ENCODE measurements at places on chromosomes 5 and 9. TPM values are rescaled to one million over a fixed set of nuclear protein-coding genes. Genes with fewer than 3 reads are reported as not detected.

Gene LCN10
- total RNA-seq, result 1.2 TPM

GRCh38 chr9:37732952-37733351 is 20.7 kb upstream of the TRMT10B start:
- no peaks in the 10 kb centered on the region for H3K36me3 ChIP-seq
- H3K4me3 ChIP-seq, result no peak overlapping the region
- DNase-seq, result no peak
- no peaks in the 10 kb centered on the region for H3K4me1 ChIP-seq

GRCh38 chr9:126459965-126460843 is 133.6 kb downstream of the MVB12B start:
- no peaks in the 10 kb centered on the region for H3K4me1 ChIP-seq
- no peaks in the 10 kb centered on the region for H3K36me3 ChIP-seq
- H3K4me3 ChIP-seq, result no peak overlapping the region

GRCh38 chr9:69519470-69520240 is 152.5 kb downstream of the APBA1 start:
- no peaks in the 10 kb centered on the region for H3K4me1 ChIP-seq
- no peaks in the 10 kb centered on the region for H3K36me3 ChIP-seq
- DNase-seq, result no peak
- no peak overlapping the region for H3K27ac ChIP-seq

DNA sequence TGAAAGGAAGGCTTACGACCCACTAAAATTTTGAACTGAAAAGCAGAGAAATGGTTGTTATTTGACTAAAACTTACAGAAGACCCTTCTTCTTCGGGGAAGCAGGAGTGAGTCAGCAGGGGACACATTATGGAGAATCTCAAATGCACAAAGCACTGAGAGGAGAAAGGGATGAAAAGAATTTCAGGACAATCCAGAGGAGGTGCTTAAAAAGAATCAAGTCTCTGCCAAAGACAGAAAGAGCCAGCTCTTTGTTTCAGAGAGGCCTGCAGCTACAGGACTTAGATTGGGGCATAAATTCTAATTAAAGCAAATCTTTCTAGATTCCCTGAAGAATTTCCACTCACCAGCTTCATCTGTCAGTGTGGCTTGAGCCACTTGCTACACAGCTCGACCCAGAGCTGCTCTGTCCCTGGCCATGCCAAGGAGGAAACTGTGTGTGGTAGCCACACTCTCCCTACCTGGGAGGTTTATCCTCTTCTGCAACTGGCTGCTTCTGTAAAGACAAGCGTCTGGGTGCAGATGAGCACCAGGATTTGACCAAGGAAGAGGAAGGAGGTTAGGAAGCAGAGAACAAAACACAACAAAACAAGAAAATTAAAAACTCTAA is 89.9 kb downstream of the SEMA5A start:
- H3K27ac ChIP-seq, result no peak overlapping the region
- no peak overlapping the region for H3K4me3 ChIP-seq
- no peak for DNase-seq
- no peaks in the 10 kb centered on the region for H3K36me3 ChIP-seq

Gene MLANA
- total RNA-seq, result not detected

Gene GABBR2
- 0.14 TPM for total RNA-seq

Gene RNF208
- total RNA-seq, result 0.09 TPM

DNA sequence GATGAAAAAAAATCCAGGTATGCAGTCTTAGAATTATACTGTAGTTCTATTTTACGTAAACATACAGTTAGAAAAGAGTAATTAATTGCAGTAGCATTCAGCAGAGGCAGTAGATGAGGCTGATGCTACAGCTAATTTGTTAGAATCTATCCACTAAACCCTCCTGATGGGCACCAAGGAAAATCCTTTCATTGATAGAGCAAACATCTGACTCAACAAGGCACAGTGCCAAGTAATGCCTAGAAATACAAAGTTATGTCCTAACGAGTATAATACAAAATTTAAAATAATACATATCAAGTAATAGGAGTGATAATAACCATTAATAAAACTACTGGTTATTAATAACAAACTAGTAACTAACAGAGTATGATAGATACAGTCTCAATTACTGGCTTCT is 9.0 kb downstream of the MOCS2 start:
- DNase-seq, result no peak
- peaks cover 8% of the 10 kb centered on the region for H3K36me3 ChIP-seq
- H3K27me3 ChIP-seq, result no peaks in the 10 kb centered on the region
- H3K4me1 ChIP-seq, result no peaks in the 10 kb centered on the region
- no peak overlapping the region for H3K4me3 ChIP-seq
- no peak overlapping the region for H3K27ac ChIP-seq

Gene FBP2
- total RNA-seq, result 0.38 TPM

- H3K4me1 ChIP-seq, result no peaks in the 10 kb centered on the region
- no peaks in the 10 kb centered on the region for H3K36me3 ChIP-seq
- H3K27me3 ChIP-seq, result no peaks in the 10 kb centered on the region
- DNase-seq, result no peak
- no peak overlapping the region for H3K27ac ChIP-seq
Measured at GRCh38 chr9:1979741-1980367, 35.3 kb upstream of the SMARCA2 start.

Gene FBXW11
- 27.5 TPM for total RNA-seq

Gene EFNA5
- total RNA-seq, result 1.7 TPM

- no peaks in the 10 kb centered on the region for H3K36me3 ChIP-seq
- no peaks in the 10 kb centered on the region for H3K4me1 ChIP-seq
- H3K4me3 ChIP-seq, result no peak overlapping the region
- no peak overlapping the region for H3K27ac ChIP-seq
Measured at GRCh38 chr5:90386099-90386710, 23.4 kb downstream of the CETN3 start.

DNA sequence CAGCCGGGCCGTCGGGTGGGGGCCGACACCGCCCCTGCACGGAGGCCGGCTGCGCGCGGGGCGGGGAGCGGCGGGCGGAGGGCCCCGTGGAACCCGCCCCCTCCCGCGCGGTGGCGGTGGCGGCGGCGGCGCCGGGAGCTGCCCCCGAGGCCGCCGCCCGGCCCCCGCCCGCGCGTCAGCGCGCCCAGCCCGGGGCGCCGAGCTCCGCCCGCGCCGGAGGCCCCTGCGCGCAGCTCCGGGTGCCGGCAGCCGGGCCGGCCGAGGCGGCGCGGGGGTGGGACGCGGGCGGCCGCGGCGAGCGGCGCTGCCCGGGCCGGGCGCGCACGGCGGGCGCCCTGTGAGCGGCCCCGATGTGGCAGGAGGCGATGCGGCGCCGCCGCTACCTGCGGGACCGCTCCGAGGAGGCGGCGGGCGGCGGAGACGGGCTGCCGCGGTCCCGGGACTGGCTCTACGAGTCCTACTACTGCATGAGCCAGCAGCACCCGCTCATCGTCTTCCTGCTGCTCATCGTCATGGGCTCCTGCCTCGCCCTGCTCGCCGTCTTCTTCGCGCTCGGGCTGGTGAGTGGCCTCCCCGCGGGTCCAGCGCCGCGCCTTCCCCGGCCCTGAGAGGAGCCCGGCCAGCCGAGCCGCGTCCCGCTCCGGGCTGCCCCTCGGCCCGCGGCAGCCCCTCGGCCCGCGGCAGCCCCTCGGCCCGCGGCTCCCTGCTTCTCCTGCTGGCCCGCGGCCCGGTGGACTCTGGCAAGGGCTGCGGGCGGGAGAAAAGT is at the start of gene ADCY2:
ADCY2 (plus strand) TSS at position 192 of the 766 bp plus-strand sequence; CDS start at position 351, 159 bp downstream.
- H3K36me3 ChIP-seq, result no peaks in the 10 kb centered on the region
- no peak within 1 kb of the TSS for H3K27ac ChIP-seq
- H3K27me3 ChIP-seq, result peaks cover 43% of the 10 kb centered on the region

GRCh38 chr9:114366334-114367128 is 21.3 kb downstream of the AKNA start:
- H3K27me3 ChIP-seq, result no peaks in the 10 kb centered on the region
- H3K36me3 ChIP-seq, result peaks cover 71% of the 10 kb centered on the region
- H3K27ac ChIP-seq, result peak overlapping the region; percentile 8
- H3K4me3 ChIP-seq, result no peak overlapping the region

Gene LCN15
- total RNA-seq, result 0.05 TPM

Gene CORO2A
- total RNA-seq, result 5.1 TPM

Data from thymus (tissue), 14 donors.